Placental pericyte (primary cell): ENCODE measurements at places on chromosomes 5 and 9. TPM values are rescaled to one million over a fixed set of nuclear protein-coding genes. Genes with fewer than 3 reads are reported as not detected.

KCTD16 gene
- total RNA-seq: 1.1 and 3.7 TPM in 2 replicates

PCDHA1 gene
- not detected in 2 replicates for total RNA-seq

GABRA1 gene
- not detected in 2 replicates for total RNA-seq

SLIT3 gene
- 0.29 and 0.66 TPM in 2 replicates for total RNA-seq

REXO4 gene
- total RNA-seq: 15.0 and 22.8 TPM in 2 replicates

PAEP gene
- not detected in 2 replicates for total RNA-seq

C6 gene
- not detected in 2 replicates for total RNA-seq

ENTPD2 gene
- total RNA-seq: not detected in 2 replicates

TMEM252 gene
- not detected in 2 replicates for total RNA-seq
